Heart right ventricle (tissue), 16 donors: ENCODE measurements at places on chromosomes 2 and 18. TPM values are rescaled to one million over a fixed set of nuclear protein-coding genes. Genes with fewer than 3 reads are reported as not detected.

- H3K27me3 ChIP-seq: no peaks in the 10 kb centered on the region
- H3K4me3 ChIP-seq: no peak overlapping the region
- H3K27ac ChIP-seq: peak overlapping the region; percentile 11
- H3K4me1 ChIP-seq: peaks cover 15% of the 10 kb centered on the region
- H3K36me3 ChIP-seq: no peaks in the 10 kb centered on the region
Measured at GRCh38 chr18:63553081-63553480, 10.9 kb downstream of the SERPINB12 start.

DNA sequence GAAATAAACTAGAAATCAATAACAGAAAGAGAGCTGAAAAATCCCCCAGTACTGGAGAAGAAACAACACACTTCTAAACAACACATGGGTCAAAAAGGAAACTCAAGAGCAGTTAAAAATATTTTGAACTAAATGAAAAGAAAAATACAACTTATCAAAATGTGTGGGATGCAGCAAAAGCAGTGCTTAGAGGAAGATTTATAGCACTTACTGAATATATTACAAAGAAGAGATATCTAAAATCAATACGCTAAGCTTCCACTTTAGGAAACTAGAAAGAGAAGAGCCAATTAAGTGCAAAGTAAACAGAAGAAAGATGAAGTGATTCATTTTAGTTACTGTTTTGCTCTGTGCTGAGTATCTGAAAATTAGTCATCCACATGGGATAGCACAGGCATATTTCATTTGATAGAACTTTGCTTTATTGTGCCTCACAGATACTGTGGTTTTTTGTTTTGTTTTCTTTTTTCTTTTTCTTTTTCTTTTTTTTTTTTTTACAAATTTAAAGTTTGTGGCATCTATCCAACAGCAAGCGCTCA, 17.0 kb downstream of the TGFA start:
- H3K4me1 ChIP-seq: no peaks in the 10 kb centered on the region
- no peaks in the 10 kb centered on the region for H3K27me3 ChIP-seq
- no peak overlapping the region for H3K4me3 ChIP-seq
- H3K36me3 ChIP-seq: no peaks in the 10 kb centered on the region
- DNase-seq: no peak
- no peak overlapping the region for H3K27ac ChIP-seq

The NEB gene
- 2.9 TPM for total RNA-seq

DNA sequence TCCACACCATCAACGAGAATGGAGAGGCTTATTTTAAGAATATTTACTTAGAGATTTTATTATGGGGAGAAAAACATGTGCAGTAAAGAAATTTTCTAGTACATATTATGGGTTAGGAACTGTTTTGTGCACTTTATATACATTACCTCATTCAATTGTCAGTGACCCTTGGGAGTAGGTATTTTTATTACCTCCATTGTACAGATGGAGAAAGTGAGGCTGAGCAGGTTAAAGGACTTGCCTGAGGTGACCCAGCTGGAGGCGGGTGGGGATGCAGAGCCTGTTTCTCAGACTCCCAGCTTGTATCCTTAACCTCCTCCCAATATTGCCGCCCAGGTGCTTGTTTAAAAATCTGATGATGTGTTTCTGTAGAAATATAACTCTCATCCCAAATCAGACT, 356.7 kb downstream of the HRH4 start:
- no peak overlapping the region for H3K4me3 ChIP-seq
- H3K27ac ChIP-seq: no peak overlapping the region
- H3K4me1 ChIP-seq: no peaks in the 10 kb centered on the region
- no peak for DNase-seq

DNA sequence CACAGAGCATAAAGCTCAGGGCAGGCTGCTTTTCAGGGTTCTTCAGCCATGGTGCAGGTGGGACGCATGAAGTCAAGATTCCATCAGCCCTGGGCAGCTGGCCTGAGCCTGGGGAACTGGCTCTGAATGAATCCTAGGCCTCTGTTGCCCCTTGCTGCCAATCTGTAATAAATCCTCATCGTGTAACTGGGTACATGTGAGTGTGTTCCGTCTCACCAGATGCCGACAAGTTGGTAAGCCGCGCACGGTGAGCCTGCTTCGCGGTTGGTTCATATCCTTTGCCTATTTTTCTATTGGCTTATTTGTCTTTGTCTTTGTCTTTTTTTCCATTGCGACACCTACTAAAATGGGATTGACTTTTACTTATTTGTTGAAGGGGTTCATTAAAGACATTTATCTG, 27.7 kb downstream of the B3GNT7 start:
- DNase-seq: no peak
- no peak overlapping the region for H3K4me3 ChIP-seq
- no peaks in the 10 kb centered on the region for H3K36me3 ChIP-seq
- H3K4me1 ChIP-seq: no peaks in the 10 kb centered on the region
- H3K27me3 ChIP-seq: peaks cover 5% of the 10 kb centered on the region
- H3K27ac ChIP-seq: no peak overlapping the region

- H3K4me3 ChIP-seq: no peak overlapping the region
- H3K27ac ChIP-seq: no peak overlapping the region
- H3K27me3 ChIP-seq: no peaks in the 10 kb centered on the region
- H3K4me1 ChIP-seq: peaks cover 6% of the 10 kb centered on the region
- no peaks in the 10 kb centered on the region for H3K36me3 ChIP-seq
- DNase-seq: no peak
Measured at GRCh38 chr2:213129311-213129710, 22.1 kb downstream of the IKZF2 start.

DNA sequence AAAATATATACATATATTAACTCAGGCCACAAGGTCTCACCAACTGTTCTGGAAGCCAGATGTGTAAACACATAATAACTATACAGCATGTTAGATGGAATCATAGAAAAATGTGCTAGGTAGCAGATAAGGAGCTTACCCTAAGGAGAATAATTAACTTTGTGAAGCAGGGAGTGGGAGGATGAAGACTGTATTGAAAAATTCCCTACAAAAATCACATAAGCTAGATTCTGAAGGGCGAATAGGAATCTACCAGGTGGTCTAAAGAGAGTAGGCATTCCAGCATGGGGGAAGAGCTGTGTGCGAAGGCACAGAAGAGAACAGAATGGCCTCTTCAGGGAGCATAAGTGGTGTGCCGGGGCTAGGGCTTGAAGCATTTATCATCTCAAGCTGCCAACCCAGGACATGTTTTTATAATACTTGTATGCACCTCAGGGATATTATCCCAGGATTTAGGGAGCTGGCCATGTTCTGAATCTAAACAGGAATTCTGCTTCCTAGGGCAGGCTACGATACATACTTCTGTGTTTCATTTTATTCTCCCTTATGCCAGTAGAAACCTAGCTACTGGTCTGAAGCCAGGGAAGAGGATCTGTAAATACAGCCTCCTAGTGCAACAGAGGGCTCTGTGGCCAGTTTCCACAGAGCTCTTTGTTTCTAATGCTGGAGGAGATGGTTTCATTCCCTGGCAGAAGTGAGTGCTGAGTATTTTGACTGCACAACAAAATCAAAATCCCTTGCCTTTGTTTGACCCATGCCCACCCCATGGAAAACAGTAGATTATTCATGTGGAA, 56.7 kb downstream of the NEMP2 start:
- H3K27me3 ChIP-seq: no peaks in the 10 kb centered on the region
- DNase-seq: no peak
- no peaks in the 10 kb centered on the region for H3K4me1 ChIP-seq
- peak overlapping the region; percentile 16 for H3K27ac ChIP-seq

GRCh38 chr2:10860081-10860813, 47.7 kb upstream of the PDIA6 start:
- no peaks in the 10 kb centered on the region for H3K36me3 ChIP-seq
- H3K4me1 ChIP-seq: peaks cover 68% of the 10 kb centered on the region
- peaks cover 10% of the 10 kb centered on the region for H3K27me3 ChIP-seq
- no peak overlapping the region for H3K27ac ChIP-seq

DNA sequence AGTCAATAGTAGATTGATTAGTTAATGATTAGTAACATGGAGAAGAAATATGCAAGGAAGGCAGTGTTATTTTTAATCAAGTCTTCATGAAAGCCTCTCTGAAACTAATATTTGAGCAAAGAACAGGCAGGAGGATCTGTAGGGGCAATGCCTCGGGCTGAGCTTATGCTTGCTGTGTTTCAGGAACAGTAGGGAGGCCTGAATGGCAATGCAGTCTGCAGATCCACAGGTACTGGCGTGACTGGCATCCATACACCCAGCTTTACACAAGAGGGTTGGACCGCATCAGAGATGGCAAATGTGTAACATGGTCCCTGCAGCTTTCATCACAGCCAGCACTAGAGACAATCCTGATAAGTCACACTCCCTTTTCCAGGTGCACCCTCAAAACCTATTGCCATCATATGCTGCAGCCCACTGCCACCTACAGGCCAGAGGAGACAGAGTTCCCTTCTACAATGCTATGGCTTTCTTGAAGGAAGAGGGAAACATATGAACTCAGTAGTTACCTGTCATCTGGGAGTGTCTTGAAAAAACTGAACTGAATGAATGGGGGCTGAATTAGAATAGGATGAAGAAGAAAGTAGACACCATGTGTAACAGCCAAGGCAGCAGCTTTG, 582.4 kb upstream of the RAB6C start:
- DNase-seq: peak; percentile 16
- no peak overlapping the region for H3K27ac ChIP-seq
- no peaks in the 10 kb centered on the region for H3K36me3 ChIP-seq
- no peaks in the 10 kb centered on the region for H3K4me1 ChIP-seq

The ATP5F1A gene
- total RNA-seq: 1,657 TPM

GRCh38 chr18:57660961-57661360, 39.3 kb upstream of the NARS1 start:
- peaks cover 91% of the 10 kb centered on the region for H3K36me3 ChIP-seq
- peaks cover 24% of the 10 kb centered on the region for H3K4me1 ChIP-seq
- no peak overlapping the region for H3K4me3 ChIP-seq
- DNase-seq: no peak
- no peak overlapping the region for H3K27ac ChIP-seq

The ZNF24 gene
- 47.7 TPM for total RNA-seq

GRCh38 chr18:3250237-3251107, 2.9 kb downstream of the MYL12A start:
- no peaks in the 10 kb centered on the region for H3K27me3 ChIP-seq
- H3K27ac ChIP-seq: peak overlapping the region; percentile 100
- H3K36me3 ChIP-seq: peaks cover 10% of the 10 kb centered on the region
- no peak overlapping the region for H3K4me3 ChIP-seq
- H3K4me1 ChIP-seq: peaks cover 49% of the 10 kb centered on the region

- H3K4me1 ChIP-seq: peaks cover 21% of the 10 kb centered on the region
- no peaks in the 10 kb centered on the region for H3K36me3 ChIP-seq
- no peak overlapping the region for H3K27ac ChIP-seq
- no peaks in the 10 kb centered on the region for H3K27me3 ChIP-seq
- no peak for DNase-seq
Measured at GRCh38 chr2:24538720-24539119, 47.7 kb downstream of the NCOA1 start.
